ENCODE measurements at places on chromosomes 4 and X.

- DNase-seq = no peak
These were observed 121.8 kb downstream of the FHIP1A start for GRCh38 chr4:151530783-151531182.

DNA sequence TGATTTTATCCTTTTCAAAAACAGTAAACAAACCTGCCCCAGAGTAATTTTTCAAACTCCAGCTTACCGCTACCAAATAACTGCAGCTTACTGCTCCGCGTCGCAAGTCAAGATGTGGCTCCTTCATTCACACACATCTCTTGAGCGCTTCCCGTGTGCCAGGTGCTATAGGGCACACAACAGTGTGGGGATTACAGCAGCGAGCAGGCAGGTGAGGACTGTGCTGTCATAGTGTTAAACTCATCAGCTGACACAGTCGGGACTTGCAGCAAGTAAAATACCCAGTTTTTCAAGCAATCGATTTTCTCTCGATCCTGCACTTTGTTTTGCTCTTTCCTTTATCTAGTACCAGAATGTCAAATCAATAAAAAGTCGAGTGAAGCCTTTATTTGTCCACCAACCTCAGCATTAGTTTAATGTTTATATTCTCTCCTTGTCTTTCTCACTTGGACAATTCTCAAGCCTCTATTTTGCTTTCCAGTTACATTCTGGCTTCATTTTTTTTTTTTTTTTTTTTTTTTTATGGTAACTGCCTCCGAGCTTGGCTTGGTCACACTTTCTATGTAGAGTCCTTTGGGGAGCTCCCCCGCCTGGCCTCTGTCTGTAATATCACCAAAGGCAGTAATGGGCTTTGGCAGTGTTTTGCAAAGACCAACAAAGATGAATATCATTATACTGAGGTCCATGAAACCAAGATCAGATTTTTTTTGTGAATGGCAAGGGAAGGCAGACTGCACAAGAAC lies 8.3 kb upstream of the ASB5 start:
- peak; percentile 69 for DNase-seq

DNA sequence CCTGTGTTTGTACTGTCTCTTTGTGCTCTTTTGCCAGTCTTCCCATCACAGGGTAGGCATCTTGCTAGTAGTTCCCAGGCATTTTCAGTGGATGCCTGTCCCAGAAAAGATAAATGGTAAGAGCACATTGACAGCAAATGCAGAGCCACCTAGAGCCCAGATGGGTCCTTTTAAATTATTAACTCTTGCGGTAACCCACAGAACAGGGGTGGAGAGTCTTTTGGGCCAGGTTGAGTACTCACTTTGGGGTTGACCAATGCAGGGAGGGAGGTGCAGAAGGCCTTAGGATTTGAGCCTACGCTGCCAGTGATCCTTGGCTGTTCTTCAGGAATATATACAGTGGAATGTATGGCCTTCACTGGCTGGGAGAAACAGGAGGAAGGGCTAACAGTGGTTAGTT lies 173.8 kb downstream of the MSN start:
- no peak for DNase-seq

GRCh38 chr4:954211-955020 lies 19.0 kb downstream of the DGKQ start:
- DNase-seq = no peak

- DNase-seq = no peak
These were observed 374.8 kb upstream of the FAT1 start for GRCh38 chr4:187098429-187098828.

GRCh38 chr4:111854494-111855087 lies 290.7 kb upstream of the FAM241A start:
- DNase-seq = peak; percentile 46

GRCh38 chr4:77800483-77801259 lies 18.5 kb downstream of the CNOT6L start:
- DNase-seq = no peak

DNA sequence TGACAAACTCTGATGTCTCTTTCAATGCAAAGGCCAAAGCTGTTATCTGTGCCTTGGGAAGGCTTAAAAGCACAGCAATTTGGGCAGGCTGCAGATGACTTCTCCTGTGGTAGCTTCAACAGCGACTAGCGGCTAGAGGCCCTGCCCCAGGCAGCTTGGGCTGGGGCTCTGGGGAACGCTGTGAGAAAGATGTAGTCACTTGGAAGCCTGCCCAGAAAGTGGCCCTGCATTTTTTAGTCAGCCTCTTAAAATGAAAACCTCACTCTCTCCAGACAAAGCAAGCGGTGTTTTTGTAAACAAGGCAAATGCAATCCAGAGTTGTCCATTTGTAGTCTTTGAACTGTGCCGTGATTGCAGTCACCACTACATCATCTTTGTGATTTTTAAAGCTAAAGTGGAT lies 27.5 kb downstream of the PCYT1B start:
- DNase-seq = no peak

DNA sequence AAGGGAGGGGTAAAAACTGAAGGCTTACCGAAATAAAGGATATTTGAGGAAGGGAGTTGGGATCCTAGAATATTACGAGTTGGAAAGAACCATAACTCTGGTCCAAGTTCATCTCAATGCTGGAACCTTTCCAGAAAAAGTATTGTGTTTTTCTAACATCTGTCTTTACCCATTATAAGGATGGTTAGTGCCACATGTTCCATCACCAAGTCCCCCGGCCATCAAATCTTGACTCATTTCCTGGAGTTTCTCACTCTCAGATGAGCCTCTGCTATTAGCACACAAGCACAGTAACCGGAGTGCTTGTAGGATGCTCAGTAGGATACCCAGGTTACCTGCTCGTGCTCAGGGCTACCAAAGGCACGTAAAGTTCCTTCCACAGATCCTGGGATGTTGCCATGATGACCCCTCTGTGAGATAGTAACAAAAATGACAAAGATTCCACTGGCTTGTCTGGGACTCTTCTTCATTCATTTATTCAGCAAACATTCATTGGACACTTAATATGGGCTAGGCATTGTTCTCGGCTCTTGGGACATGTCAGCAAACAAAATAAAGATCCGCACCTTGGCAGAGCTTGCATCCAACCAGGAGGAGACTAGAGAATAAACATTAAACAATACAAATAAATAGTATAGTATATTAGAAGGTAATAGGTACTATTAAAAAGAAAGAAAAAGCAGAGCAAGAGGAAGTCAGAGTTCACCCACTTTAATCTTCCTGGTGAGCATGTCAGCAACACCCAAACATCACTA lies 36.3 kb downstream of the PKD2 start:
- no peak for DNase-seq

GRCh38 chr4:186624951-186625350 lies 69.6 kb upstream of the MTNR1A start:
- DNase-seq = no peak

DNA sequence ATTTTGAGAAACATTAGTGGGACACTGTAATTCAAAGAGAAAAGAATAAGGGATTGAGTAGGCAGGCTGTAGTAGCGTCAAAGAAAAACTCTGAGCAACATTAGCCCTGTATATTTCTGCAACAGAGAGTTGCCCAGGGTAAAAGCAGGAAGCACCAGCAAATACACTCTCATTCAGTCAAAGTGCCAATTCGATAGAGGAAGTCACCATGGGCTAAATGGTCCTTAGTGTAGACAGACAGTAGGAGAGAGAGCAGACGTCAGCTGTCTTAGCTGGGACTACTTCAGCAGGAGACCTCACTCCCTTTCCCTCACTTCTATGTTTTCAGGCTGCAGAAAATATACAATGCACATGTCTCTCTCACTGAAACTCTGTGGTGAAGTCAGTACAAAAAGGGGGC lies 2073.8 kb upstream of the TENM3 start:
- no peak for DNase-seq

- DNase-seq = no peak
These were observed 163.4 kb downstream of the BANK1 start for GRCh38 chr4:101953949-101954348.

GRCh38 chrX:41085512-41085877 lies 250 bp downstream of the USP9X start:
- peak; percentile 48 for DNase-seq

DNA sequence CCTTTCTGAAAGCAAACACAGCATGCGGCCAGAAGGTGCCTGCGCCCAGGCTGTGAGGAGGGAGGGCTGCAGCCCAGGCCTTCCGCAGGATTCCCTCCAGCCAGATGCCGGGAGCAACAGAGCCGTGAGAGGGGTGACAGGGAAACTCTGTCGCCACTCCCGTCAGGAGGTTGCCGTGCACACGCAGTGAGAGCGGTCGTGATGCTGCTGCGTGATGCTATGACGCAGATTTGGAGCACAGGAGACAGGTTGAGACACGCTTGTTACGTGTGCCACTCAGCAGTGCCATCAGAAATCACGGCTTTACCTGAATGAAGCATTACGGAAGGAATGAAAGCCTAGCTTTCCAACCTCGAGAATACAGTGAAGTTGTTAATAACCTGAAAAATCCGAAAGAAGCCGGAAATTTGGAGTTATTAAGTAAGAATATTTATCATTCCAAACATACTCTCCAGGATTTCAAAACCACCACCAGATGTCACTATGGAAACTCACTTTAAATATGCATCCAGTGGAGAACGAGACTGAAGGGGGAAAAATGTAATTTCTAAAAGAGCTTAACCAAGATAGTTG lies 54.4 kb downstream of the FAT1 start:
- no peak for DNase-seq

DNA sequence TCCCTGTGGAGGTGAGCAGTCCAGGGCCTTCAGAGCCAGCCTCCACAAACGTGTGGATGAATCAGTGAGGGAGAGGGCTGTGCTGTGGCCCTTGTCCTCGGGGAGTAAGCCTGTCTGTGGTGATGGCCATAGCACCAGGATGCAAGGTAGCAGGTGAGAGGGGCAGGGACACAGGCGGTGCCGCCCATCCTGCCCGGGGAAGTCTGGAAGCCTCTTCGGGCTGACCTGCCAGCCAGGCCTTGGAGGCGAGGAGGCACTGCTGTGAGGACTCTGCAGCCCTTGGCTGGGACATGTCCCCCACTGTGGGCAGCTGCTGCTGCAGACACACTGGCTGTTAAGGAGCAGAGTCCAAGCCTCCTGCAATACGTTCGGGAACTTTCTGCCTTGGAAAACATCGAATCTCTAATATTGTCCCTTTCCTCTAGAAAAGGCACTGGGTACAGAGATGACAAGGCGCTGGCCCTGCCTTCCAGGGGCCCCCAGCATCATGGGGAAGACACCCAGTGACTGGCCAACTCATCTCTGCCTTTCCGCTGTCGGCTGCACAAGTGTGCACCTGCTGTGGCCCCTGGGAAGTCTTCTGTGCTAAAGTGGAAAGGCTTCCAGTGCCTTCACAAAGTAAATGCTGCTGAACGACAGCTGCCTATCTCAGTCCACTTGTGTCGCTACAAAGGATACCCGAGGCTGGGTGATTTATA lies 101.4 kb downstream of the ADRA2C start:
- peak; percentile 4 for DNase-seq

- no peak for DNase-seq
These were observed 94.4 kb downstream of the ARHGAP10 start for GRCh38 chr4:147826288-147826646.

DNA sequence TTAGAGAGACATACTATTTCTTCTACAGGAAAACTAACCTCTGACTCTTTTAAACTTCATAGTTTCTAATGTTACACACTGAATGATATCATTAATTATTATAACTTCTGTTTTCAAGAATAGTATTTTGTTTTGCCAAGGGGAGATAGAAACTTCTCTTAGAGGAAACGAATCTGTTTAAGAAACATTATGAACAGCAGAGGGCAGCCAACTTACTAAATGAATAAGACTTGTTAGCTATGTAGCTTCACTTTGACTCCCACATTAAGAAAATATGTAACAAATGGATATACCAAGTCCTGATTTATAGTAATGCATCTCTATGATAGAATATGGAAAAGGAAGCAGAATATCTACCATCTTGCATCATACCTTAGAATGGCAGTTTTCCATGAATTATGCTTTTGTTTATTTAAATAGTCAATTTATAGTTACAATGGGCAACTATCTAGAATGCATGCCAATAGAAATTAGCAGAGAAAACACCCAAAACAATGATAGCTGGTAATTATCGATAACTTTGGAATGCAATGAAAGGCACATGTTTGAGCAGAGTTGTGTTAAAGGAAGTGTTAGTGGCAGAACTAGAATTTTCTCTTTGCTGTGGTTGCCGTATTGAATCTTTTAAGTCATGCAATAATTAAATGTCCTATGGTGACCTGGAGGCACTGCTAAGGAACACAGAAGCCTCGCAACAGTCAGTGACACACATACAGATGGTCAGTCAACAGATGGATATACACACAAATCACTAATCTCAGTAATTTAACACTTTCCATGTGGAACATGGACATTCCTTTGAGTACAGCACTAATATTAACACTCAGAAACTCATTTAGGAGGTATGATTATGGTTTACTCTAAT lies 105.7 kb upstream of the PDLIM3 start:
- DNase-seq = peak; percentile 59

DNA sequence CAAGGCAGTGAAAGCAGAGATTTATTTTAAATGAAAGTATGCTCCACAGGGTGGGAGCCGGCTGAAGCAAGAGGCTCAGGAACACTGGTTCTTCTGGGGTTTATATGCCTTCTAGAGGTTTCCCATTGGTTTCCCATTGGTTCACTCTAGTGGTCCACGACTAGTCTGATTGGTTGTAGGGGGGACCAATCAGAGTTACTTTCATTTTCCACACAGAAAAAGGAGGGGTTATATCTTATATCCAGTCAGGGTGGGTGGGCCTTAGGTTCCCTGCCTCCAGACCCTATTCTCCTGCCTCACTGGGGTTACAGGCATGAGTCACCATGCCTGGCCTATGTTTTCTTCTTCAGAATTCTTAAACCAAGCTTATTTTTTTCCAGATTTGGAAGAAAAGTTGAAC lies 101.6 kb downstream of the KLHL8 start:
- no peak for DNase-seq

DNA sequence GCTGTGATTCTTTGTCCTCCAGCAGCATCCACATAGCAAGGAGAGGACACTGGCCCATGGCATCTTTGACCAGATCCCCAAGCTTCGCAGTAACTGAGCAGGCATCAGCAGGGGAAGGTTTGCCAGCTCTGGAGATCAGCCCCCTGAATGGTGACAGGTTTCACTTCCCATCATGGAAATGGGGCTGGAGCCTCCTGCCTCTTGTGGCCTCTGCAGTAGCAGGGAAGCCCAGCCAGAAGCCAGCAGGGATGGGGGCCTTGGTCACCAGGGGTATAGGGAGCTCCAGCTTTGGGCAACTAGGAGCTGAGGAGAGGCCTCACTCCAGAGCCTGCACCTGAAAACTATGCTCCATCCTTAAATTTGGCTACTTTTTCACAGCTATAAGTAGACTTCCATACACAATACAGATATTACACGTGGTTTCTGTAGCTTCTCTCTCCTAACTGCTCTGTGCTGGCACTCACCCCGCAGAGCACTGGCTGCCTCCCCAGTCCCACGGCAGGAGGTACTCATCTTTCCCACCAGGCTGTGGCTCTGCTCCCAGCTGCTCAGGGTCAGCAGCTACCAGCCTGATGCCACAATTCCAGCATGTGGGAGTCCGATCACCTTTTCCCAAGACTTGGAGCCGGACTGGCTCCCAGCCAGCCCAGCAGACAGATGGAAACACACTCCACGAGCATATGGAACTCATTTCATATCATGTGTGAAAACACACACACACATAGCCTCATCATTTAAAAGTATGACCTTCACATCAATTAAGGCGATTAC lies 2.8 kb downstream of the TMEM271 start:
- DNase-seq = no peak

- DNase-seq = no peak
These were observed 569.3 kb upstream of the DIPK2B start for GRCh38 chrX:45769761-45770582.
